Stomach (tissue), 19 donors: ENCODE measurements at places on chromosomes 6 and 20. TPM values are rescaled to one million over a fixed set of nuclear protein-coding genes. Genes with fewer than 3 reads are reported as not detected.

CCHCR1 gene
- polyA plus RNA-seq = 21.0 TPM

CTCFL gene
- polyA plus RNA-seq = not detected

COX4I2 gene
- polyA plus RNA-seq = 6.7 TPM

SLC16A10 gene
- polyA plus RNA-seq = 0.46 TPM

ZSCAN23 gene
- not detected for polyA plus RNA-seq

CST2 gene
- 0.58 TPM for polyA plus RNA-seq

RRBP1 gene
- 34.4 TPM for polyA plus RNA-seq

TRIM40 gene
- polyA plus RNA-seq = not detected

EIF6 gene
- polyA plus RNA-seq = 163 TPM

CCDC167 gene
- polyA plus RNA-seq = 42.5 TPM

SMLR1 gene
- polyA plus RNA-seq = not detected

CCDC170 gene
- 0.05 TPM for polyA plus RNA-seq

SLC17A9 gene
- polyA plus RNA-seq = 5.8 TPM
